ENCODE measurements at places on chromosomes 1 and 21. TPM values are rescaled to one million over a fixed set of nuclear protein-coding genes. Genes with fewer than 3 reads are reported as not detected.

DNA sequence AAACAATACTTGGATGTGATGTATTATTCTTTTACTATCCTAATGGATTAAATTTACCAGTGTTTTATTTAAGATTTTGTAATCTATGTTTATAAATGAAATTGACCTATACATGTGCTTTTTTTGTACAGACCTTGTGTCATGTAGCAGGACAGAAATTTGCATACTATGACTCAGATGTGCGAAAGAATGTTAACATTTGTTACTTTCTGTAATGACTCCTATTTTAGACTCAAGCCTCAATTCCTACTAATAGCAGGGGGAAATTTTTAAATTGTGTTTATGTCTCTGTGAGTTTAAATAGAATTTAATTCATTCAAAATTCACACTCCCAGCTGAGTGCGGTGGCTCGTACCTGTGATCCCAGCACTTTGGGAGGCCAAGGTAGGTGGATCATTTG, 21.8 kb upstream of the RIMKLA start:
- DNase-seq = no peak

DNA sequence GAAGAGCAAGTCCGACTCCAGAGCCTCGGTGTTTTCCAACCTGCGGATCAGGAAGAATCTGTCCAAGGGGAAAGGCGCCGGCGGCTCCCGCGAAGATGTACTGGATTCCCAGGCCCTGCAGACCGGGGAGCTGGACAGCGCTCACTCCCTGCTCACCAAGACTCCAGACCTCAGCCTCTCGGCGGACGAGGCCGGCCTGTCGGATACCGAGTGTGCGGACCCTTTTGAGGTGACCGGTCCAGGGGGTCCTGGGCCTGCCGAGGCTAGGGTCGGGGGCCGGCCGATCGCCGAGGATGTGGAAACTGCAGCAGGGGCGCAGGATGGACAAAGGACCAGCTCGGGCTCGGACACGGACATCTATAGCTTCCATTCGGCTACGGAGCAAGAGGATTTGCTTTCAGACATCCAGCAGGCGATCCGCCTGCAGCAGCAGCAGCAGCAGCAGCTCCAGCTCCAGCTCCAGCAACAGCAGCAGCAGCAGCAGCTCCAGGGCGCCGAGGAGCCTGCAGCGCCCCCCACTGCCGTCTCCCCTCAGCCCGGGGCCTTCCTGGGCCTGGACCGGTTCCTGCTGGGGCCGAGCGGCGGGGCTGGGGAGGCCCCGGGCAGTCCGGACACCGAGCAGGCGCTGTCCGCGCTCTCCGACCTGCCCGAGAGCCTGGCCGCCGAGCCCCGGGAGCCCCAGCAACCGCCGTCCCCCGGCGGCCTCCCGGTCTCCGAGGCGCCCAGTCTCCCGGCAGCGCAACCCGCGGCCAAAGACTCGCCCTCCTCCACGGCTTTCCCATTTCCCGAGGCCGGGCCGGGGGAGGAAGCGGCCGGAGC, 827 bp downstream of the FMN2 start:
- peak; percentile 80 for DNase-seq

GRCh38 chr1:183630748-183631147, 4.8 kb downstream of the ARPC5 start:
- no peak for DNase-seq

GRCh38 chr1:24939675-24940193, 9.7 kb upstream of the RUNX3 start:
- DNase-seq = no peak

CLCA4 gene
- not detected for total RNA-seq

GRCh38 chr1:79460773-79461436, 454.4 kb upstream of the ADGRL4 start:
- no peak for DNase-seq

ACTL8 gene
- not detected for total RNA-seq

- no peak for DNase-seq
These were observed 1647.9 kb downstream of the PLA2G4A start for GRCh38 chr1:188476606-188477005.

LRRC53 gene
- total RNA-seq = 0.11 TPM

- DNase-seq = no peak
These were observed 31.4 kb downstream of the LACTBL1 start for GRCh38 chr1:22941257-22941656.

Data from myocyte (in vitro differentiated cells).